SHP77 (cell line): ENCODE measurements at places on chromosomes 3 and 15.

DNA sequence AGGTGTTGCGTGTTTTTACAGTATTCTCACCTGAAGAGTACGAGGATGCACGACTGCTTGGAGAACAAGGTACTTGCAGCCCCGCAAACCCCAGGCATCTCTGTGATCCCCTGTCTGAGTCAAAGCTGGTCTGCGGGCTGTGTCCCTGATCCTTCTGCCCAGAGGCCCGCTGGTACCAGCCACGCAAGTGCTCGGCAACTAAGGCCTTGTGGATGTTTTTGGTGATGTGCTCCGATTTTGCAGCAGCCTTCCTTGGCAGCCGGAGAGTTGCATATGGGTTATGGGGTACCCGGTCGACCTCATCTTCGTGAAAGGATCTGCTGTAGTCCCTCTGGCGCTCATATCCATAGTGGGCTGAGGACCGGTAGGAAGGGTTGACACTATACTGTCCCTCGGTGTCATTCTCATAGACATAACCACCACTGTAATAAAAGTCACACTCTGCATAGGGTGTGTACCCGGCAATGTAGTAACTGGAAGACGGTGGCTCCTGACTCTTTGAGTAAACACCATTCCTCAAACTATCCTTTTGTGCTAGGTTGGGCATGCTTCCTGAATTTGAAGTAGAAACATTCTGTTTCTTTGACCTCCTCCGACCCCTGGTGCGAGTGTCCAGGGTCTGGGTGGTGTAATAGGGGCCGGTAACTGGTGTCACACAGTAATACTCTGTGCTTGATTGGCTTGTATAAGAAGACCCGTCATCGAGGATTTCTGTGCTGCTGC lies 58.6 kb upstream of the LMOD3 start:
- no peak for DNase-seq

DNA sequence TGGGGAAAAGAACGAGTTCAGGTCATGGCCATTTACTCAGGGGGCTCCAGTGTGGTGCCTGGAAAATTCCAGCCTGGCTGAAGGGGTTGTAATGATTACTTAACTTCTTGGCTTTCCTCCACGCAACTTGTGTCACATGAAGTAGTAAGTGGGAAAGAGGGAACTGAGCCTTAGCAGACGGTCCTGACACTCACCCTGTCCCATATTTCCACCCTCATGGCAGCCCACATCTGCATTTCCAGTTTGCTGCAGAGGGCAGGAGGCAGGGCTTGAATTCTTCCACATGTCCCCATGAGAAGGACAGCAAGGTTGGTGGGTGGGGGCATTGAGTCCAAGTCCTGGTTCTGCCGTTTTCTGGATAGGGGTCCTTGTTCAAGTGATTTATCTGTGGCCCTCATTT lies 7.8 kb upstream of the CAMP start:
- no peak for DNase-seq

- no peak for DNase-seq
These were observed 145.0 kb downstream of the MYLK start for GRCh38 chr3:123739106-123739505.

DNA sequence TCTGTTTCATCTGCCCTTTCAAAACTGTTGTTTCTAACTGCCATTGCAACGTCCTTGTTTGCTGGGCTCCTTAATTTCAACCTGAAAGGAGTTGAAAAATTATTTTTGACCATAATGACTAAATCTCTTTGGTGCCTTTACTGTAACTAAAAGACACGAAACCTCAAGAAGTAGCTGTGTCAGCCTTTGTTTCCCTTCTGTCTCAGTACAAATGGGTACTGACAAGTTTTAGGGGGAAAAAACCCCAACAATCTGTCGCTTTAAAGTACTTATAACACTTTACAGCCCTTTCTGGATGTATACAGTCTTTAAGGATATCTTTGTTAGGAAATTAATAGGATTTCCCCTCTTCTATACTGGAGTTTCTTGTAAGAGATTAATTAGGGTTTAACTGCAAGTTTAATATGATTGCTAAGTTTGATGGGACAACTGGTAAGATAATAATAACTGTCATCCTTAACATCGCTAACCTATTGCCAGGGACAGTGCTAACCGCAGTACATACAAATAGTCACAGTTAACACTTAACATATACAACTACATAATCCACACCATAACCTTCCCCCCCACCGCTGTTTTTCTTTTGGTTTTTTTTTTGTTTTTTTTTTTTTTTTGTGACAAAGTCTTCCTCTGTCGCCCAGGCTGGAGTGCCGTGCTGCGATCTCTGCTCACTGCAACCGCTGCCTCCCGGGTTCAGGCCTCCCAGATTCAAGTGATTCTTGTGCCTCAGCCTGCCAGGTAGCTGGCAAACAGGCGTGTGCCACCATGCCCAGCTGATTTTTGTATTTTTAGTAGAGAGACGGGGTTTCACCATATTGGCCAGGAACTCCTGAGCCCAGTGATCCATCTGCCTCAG lies 1.7 kb downstream of the GXYLT2 start:
- DNase-seq = no peak

GRCh38 chr3:120597445-120598049 lies 1.4 kb downstream of the NDUFB4 start:
- DNase-seq = no peak

GRCh38 chr3:143366672-143367071 lies 247.1 kb downstream of the CHST2 start:
- DNase-seq = no peak
